Dorsolateral prefrontal cortex (tissue), 122 donors: ENCODE measurements at places on chromosomes 13 and 19.
A peak's percentile ranks its signal among the peaks of the same experiment; 100 is the strongest.

DNA sequence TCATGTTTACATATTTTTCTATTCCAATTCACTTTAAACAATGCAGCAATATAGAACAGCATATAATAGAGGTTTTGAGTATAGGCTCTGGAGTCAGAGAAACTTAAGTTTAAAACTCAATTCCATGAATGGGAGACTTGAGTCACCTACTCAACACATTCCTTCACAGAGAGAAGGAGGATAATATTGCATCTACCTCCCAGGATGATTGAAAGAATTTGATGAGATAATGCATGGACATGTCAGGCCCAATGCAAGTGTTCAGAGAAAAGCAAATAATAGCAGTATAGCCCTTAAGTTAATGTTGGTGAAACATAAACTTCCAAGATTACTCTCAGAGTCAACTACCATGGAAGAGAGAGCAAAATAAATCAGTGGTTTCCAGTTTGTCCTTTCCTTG, 170.2 kb downstream of the DCLK1 start:
- no peak for DNase-seq

- no peak for DNase-seq
These were observed 31.6 kb upstream of the POP4 start for GRCh38 chr19:29574510-29574909.

DNA sequence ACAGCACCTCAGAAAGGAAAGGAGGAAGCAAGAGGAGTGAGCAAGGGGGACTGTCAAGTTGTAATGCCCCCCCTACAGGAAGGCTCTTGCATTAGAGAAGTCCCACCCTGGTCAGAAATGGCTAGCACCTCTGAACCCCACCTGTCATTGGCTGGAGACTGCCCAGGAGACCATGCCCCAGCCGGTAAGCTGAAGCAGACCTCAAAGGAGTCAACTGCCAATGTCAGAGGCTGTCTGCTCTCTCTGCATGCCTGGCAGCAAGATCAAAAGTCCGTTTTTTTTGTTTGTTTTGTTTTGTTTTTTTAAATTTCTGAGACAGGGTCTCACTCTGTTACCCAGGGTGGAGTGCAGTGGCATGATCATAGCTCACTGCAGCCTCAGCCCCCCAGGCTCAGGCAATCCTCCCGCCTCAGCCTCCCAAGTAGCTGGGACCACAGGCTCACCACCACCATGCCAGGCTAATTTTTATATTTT, 8.1 kb upstream of the BCL3 start:
- no peak for DNase-seq

DNA sequence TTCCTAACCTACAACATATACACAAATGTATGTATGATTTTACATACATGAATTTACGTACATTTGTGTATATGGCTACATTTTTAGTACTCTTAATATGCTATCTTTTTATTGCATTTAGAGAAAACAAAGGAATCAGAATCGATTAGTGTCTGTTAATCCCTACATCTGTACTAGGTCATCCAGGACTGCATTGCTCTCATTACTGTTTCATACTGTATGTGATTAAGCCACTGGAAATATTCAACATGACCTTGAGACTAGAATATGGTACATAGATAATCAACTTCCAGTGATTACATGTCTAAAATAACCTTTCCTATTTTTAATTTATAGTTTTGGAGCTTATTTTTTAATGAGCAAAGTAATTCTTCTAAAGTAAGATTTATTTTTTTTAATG, 5.3 kb upstream of the MAB21L1 start:
- DNase-seq, result no peak

DNA sequence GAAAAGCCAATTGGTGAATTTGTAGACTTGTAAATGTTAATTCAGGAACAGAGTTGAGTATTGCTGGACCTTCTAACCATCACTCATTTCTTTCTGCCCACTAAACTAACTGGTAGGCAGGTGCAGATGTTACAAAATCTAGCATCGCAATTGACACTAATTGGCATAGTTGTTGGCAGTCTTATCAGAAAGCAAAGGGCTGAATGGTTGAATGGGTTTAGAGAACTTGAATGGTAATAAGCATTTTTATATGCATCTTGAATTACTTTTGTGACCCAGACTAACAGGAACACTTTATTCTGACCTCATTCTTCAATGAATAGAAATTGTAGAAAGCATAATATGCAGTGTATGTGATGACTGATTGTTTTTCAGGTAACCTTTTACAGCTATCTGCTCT, 189.1 kb downstream of the GGACT start:
- DNase-seq, result no peak

GRCh38 chr13:31209172-31209840, 9.5 kb downstream of the B3GLCT start:
- peak; percentile 58 for DNase-seq

DNA sequence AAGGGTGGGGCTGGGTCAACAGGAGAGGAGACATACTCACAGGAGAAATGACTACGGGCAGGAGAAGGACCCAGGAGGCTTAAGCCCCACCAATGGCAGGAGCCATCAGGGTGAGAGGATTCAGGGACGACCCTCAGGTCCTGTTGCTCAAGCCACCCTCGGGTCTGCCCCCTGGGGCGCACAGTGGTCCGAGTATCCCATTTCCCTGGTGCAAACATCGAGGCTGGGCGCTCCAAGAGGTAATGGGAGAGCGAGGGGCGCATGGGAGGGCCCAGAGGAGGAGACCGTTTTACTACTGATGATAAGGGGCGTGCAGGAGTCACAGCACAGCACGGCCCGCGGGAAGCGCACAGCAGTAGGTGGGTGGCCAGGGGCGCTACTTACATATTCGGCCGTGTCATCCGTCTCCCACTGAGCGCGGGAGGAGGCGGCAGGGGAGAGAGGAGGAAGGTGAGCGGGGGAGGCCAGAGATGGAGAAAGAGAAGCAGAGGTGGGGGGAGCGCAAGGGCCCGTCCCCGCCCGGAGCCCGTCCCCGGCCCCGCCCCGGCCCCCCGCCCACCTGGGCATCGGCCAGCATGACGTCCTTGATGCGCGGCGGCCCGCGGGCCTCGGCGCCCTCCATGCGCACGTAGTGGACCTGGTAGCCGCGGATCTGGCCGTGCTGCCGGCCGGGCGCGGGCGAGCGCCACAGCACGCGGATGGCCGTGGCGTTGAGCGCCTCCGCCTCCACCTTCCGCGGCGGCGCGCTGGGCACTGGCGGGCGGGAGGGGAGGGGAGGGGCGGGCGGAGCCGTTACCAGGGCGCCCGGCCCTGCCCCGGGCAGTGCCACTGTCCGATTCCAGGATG, 111.5 kb downstream of the PTPRS start:
- DNase-seq, result no peak

DNA sequence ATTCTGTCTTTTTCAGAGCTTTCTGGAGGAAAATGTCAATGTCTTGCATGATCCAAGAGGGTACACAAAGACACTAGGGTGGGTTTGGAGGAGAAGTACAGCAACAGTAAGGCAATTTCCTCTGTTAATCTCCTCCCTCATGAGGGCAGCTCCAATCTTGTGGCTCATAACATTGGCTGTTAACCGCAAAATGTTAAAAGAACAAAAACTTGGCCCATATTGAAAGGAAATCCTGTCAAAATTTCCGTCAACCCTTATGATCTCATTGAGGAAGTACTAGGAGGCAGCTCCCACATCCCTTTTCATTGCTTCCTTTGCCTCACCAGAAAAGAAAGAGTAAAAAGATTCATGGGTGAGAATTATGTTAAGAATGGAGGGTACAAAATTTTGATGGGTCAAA, 11.6 kb downstream of the OXGR1 start:
- DNase-seq, result no peak

GRCh38 chr13:112521073-112521685, 66.8 kb downstream of the TUBGCP3 start:
- DNase-seq, result no peak

DNA sequence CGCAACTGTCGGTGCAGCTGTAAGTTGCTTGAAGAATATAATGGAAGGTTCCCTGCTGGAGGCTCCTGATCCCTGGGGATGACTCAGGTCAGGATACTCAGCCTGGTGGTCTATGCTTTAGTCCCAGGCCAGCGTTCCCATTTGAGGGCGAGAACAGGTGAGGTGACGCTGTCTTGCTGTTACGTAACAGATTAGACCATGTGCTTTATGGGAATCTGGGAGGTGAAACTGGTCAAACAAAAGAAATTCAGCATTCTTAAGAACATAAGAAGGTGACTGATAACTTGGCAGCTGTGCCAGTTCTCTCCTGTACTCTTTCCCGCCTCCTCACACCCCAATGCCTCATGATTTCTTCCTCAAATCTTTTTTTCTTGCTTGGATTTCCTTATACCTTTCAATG, at the start of gene CXCL17:
CXCL17 (minus strand) TSS at position 114 of the 400 bp plus-strand sequence. CDS start 114 bp downstream, outside the sequence.
- no peak for DNase-seq

DNA sequence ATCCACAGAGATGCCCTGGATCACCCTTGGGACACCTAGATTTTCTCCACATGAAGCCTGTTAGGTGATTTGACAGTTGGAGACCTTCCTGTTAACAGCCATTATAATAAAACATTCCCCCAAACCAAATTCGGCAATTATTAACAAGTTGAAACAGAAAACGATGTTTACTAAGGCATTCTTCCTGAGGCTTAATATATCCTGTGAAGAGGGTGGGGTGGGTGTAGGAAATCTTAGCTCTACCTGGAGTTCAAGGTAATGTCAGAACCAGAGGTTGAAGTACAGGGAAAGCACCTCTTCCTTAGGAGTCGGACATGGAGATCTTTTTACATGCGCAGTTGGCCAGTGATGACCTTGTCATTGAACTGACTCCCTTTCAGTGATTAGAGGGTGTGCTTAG, 143.0 kb downstream of the FGF9 start:
- DNase-seq, result no peak

GRCh38 chr13:54980651-54981050, 1952.0 kb downstream of the OLFM4 start:
- DNase-seq, result no peak

DNA sequence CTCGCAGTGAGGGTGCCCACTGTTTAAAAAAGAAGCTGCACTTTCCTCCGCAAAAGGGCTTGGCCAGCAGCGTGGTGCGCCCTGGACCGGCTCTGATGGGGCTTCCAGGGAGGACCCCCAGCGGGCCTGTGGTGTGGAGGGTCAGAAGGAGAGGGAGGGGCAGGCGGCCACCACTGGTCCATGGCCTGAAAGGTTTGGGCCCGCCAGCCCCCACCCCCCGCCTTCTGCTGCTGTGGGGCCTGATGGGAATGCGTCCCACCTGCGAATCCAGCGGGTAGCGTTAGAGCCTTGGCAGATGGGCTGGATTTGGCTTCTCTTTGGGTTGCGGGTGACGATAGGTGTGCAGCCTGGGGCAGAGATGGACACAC, 34.7 kb downstream of the TMEM255B start:
- peak; percentile 20 for DNase-seq

- DNase-seq, result no peak
These were observed 10.4 kb downstream of the DACH1 start for GRCh38 chr13:71856548-71857043.

DNA sequence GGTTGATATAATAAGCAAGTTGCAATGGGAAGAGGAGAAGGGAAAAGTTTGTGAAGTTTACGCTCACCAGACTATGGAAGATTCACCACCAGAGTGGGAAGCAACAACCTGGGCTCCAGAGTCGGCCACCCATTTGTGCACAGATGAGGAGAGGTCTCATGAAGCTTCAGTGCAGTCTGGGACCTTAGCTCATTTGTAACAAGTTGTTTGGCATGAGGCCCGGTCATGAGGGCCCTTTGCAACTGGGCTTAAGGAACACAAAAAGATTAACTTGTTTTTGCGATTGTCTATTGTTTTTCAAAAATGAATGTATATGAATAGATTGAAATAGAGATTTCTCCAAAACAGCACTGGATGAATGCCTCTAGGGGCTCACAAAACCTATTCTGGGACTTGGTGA, 94.2 kb downstream of the ZNF737 start:
- DNase-seq, result no peak
